Left lung (tissue), 14 donors: ENCODE measurements at places on chromosomes 16 and 17. TPM values are rescaled to one million over a fixed set of nuclear protein-coding genes. Genes with fewer than 3 reads are reported as not detected.

Gene CMTM4
- 72.3 TPM for total RNA-seq

Gene ITFG1
- total RNA-seq = 66.8 TPM

Gene PHOSPHO1
- 2.0 TPM for total RNA-seq

Gene CLEC19A
- 0.39 TPM for total RNA-seq

DNA sequence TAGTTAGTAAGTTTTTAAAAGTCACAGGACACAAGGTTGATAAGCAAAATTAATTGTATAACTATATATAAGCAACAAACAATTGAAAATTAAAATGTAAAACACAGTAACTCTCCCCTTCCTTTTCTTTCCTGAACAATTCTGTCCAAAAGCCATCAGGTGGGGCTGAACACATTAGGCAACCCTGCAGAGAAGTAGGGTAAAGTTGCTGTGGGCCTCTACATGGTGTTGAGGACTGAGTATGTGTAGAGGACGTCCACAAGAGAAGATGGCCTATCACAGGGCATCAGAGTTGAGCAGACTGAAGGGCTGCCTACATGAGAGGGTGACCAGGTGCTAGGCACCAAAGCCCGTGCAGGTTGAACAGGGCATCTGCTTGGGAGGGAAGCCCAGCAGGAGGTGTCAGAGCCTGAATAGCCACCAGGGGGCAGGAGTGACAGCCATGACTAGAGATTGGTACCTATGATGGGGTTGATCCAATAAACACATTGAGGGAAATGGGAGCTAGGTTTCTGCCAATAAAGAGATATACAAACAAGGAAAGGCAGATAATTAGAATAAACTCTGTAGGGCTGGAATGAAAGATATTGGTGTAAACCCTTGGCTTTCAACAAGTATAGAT, 415.1 kb downstream of the NPIPA8 start:
- DNase-seq = peak; percentile 33
- H3K4me3 ChIP-seq = no peak overlapping the region
- H3K27ac ChIP-seq = no peak overlapping the region
- H3K27me3 ChIP-seq = no peaks in the 10 kb centered on the region

DNA sequence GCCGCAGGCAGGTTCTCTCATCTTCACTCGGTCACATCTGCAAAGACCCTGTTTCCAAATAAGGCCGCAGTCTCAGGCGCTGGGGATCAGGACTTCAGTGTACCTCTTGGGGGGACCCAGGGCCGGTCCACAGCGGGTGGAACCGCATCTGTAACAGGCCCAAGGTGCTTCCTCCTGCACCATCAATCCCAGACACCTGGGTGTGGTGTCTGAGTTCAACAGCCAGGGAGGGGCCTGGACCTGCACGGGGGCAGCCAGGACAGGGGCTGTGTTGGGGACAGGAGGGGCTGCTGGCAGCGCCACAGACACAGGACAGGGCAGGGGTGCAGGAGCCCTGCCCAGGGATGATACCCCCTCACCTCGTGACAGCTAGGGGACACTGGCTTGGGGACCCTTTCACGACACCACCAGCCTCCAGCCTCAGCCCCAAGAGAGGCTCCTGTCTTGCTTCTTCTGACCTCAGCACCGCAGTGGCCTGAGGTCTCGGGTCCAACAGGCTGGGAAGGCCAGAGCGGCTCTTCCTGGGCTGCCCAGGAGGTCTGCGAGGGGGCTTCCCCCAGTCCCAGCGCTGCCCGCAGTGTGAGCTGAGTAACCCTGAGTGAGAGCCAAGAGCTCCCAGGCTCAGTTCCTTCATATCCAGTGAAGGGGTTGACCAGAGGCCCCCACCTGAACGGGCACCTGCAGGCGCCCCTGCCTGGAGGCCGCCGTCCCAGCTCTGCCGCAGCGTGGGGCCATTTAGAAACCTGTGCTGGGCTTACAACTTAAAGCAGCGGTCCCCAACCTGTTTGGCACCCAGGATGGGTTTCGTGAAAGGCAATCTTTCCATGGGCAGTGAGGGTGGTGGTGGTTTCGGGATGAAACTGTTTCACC, 30.7 kb upstream of the BAHCC1 start:
- no peak for DNase-seq
- H3K27me3 ChIP-seq = no peaks in the 10 kb centered on the region
- no peak overlapping the region for H3K27ac ChIP-seq
- peaks cover 21% of the 10 kb centered on the region for H3K4me1 ChIP-seq

DNA sequence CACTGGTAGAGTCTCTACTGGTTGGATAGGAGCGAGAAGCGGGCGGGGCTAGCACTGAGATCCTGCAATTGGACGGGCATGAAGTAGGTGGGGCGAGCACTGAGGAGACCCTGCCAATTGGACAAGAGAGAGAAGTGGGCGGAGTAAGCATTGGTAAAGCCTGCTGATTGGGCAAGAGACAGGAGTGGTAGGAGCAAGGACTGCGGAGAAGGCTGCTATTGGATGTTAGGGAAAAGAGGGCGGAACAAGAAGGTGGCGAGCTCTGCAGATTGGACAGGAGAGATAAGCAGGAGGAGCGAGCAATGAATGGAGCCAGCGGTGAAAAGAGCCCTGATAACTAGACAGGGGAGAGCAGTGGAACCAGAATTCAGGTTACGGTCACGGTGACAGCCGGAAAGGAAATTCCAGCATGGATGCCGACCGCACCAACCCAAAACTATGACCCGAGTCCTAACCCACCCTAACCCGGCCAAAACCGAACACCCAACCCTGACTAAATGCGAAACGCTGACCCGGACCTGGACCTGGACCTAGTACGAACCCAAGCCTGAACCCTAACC, 4.8 kb downstream of the SCGB1C2 start:
- no peaks in the 10 kb centered on the region for H3K4me1 ChIP-seq
- H3K27me3 ChIP-seq = no peaks in the 10 kb centered on the region
- no peak overlapping the region for H3K4me3 ChIP-seq
- no peaks in the 10 kb centered on the region for H3K36me3 ChIP-seq
- peak; percentile 34 for DNase-seq

DNA sequence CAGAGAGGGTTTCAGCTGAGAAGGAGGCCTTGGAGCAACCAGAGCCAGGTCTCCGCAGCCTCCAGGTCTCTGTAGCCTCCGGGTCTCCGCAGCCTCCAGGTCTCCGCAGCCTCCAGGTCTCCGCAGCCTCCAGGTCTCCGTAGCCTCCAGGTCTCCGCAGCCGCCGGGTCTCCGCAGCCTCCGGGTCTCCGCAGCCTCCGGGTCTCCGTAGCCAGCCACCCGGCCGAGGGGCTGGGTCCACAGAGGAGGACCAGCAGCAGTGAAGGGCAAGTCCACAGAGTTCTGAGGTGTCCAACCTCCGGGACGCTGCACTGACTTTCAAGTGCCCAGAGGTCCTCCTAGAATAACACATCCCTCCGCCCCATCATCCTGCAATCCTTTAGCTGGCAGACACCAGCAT, 221.0 kb downstream of the RBFOX3 start:
- peaks cover 80% of the 10 kb centered on the region for H3K27me3 ChIP-seq
- no peak for DNase-seq
- H3K27ac ChIP-seq = no peak overlapping the region
- no peaks in the 10 kb centered on the region for H3K4me1 ChIP-seq
- no peaks in the 10 kb centered on the region for H3K36me3 ChIP-seq

GRCh38 chr17:3592216-3592860, 16.9 kb downstream of the TRPV1 start:
- peaks cover 37% of the 10 kb centered on the region for H3K36me3 ChIP-seq
- H3K4me1 ChIP-seq = no peaks in the 10 kb centered on the region
- no peak overlapping the region for H3K4me3 ChIP-seq
- no peak overlapping the region for H3K27ac ChIP-seq
- no peak for DNase-seq
- H3K27me3 ChIP-seq = no peaks in the 10 kb centered on the region

GRCh38 chr17:34582901-34583245, 3.5 kb downstream of the TMEM132E start:
- peaks cover 32% of the 10 kb centered on the region for H3K4me1 ChIP-seq
- no peak overlapping the region for H3K4me3 ChIP-seq
- no peaks in the 10 kb centered on the region for H3K36me3 ChIP-seq
- H3K27ac ChIP-seq = no peak overlapping the region
- H3K27me3 ChIP-seq = peaks cover 97% of the 10 kb centered on the region

GRCh38 chr17:15134363-15134762, 130.8 kb downstream of the PMP22 start:
- no peaks in the 10 kb centered on the region for H3K36me3 ChIP-seq
- H3K4me1 ChIP-seq = no peaks in the 10 kb centered on the region
- H3K27ac ChIP-seq = no peak overlapping the region
- no peak overlapping the region for H3K4me3 ChIP-seq

DNA sequence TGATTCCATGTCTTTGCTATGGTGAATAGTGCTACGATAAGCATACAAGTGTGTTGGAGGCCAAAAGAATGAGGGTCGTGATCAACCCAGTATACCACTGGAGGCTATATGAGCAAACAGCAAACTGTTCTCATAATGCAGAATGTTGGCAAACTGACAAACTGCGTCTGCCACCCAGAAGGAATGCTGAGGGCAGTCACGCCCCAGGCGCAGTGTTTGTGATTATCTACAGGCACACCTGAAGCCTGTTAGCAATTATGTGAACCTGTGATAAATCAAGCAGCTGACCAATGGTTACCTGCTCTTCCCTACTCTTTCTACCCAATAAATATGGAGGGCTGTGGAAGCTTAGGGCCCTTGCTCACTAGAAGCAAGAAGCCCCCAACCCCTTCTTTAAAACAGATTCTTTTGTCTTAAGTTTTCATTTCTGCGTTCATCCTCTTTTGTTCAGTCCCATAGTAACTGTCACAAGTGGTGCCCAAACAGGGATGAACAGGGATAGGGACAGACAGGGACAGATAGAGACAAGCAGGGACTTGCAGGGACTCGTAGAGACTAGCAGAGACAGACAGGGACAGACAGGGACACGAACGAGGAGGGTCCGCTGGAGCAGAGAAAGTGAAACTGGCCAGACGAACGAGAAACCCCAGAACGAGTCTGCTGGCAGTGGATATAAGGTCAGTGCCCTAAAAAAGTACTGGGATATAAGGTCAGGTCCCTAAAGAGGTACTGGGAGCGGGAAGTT, 25.1 kb downstream of the CD300LG start:
- H3K4me3 ChIP-seq = no peak overlapping the region
- no peak for DNase-seq
- H3K27ac ChIP-seq = no peak overlapping the region
- H3K4me1 ChIP-seq = no peaks in the 10 kb centered on the region

- DNase-seq = no peak
- no peaks in the 10 kb centered on the region for H3K36me3 ChIP-seq
- H3K4me1 ChIP-seq = no peaks in the 10 kb centered on the region
- H3K27me3 ChIP-seq = no peaks in the 10 kb centered on the region
- no peak overlapping the region for H3K4me3 ChIP-seq
- no peak overlapping the region for H3K27ac ChIP-seq
Measured at GRCh38 chr16:51607201-51607651, 456.2 kb upstream of the SALL1 start.

DNA sequence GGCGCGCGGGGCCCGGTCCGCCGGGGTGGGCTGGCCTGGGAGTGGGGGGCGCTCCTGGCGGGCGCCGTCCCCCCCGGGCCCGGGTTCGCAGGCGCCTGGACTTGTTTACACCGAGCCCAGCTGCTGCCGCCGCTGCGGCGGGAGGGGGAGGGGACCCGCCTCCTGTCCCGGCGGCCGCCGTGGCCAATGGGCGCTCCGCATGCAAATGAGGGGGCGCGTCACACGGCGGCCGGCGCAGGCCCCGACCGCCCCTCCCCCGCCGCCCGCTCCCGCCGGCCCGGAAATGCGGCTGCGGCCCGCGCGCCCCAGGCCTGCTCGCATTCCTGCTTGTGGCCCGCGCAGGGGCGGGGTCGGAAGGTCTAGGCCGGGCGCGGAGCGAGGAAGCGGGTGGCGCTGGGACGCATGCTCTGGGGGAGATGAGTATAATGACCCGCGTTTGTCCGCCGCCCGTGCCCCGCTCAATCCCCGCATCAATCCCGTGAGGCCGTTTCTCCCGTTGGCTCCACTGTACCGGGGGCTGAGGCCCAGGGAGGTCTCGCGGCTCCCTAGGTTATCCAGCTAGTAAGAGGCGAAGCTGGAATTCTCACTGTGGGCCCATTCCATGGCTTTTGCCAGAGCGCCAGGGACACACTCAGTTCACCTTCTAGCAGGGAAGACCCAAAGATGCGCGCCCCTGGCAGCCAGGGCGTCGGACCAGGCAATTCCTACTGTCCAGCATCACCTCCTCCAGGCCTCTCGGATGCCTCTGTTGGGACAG, at the start of gene YPEL3:
Gene YPEL3, minus strand, starts transcription at position 109 of the 757 bp plus-strand sequence. CDS start 731 bp downstream, outside the sequence.
- DNase-seq = peak; percentile 98
- H3K27me3 ChIP-seq = no peaks in the 10 kb centered on the region

DNA sequence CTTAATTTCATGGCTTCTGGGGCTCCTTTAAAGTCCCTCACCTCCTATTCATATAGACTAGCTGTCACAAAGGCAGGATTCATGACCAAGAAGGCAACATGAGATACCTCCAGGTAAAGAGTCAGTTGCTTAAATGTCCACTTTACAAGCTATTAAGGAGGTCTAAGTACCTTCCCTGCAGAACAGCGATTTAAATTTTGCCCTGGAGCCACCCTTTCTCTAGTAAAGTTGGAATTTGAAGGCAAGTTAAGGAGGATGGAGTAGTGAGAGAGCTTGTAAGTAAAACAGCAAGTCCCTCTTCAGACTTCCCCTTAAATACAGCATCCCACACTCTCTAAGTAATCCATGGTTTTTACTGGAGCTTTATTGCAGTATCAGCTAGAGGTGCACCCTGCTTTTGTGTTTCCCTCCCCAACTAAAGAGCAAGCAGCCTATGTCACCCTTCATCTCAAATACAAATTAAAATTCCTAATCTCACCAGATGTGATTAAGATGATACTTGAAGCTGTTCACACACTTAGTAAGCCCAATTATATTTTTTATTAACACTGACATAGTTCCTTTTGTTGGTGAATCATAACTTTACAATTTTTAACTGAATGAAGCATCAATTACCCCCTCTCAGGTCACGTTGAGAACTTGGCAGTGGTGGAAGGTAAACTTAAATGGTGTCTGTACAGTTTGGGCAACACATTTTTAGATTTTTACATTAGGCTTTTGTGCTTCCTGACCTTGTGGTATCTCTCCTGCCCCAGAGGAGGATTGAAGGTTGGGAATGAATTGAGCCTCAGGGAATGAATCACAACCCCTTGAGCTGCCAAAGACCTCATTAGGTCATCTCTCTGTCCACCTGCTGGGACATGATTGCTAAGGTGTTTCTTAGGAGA, 108.9 kb downstream of the TANGO6 start:
- H3K27ac ChIP-seq = no peak overlapping the region
- no peaks in the 10 kb centered on the region for H3K36me3 ChIP-seq
- no peak for DNase-seq
- no peaks in the 10 kb centered on the region for H3K27me3 ChIP-seq

DNA sequence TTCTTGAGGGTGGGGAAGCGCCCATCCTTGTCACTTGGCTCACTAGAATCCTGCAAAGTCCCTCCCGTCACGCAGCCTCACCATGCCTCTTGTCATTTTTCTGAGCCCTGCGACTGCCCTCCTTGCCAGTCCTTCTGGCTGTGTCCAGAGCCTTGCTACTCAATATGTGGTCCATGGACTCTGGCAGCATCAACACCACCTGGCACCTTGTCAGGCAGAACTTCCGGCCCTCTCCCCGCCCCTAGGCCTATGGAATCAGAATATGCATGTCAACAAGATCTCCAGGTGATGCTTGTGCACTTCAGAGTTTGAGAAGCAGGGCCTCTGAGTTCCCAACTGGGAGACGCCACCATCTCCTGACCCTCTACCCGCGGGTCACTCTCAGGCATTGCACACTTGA, 12.1 kb downstream of the PIMREG start:
- peaks cover 25% of the 10 kb centered on the region for H3K27me3 ChIP-seq
- no peak overlapping the region for H3K27ac ChIP-seq
- no peak for DNase-seq
- peaks cover 4% of the 10 kb centered on the region for H3K4me1 ChIP-seq
